ENCODE measurements at places on chromosomes 2 and 18.

GRCh38 chr18:37742436-37742835, 176.8 kb upstream of the CELF4 start:
- DNase-seq, result no peak

GRCh38 chr2:112095681-112096080, 40.6 kb downstream of the TMEM87B start:
- no peak for DNase-seq

GRCh38 chr2:232633413-232634205, at the start of gene EFHD1:
EFHD1 (plus strand) TSS chr2:232633604; CDS start chr2:232633705, 101 bp downstream.
- DNase-seq, result peak; percentile 61

GRCh38 chr2:241072151-241072550, 29.9 kb downstream of the MTERF4 start:
- DNase-seq, result no peak

DNA sequence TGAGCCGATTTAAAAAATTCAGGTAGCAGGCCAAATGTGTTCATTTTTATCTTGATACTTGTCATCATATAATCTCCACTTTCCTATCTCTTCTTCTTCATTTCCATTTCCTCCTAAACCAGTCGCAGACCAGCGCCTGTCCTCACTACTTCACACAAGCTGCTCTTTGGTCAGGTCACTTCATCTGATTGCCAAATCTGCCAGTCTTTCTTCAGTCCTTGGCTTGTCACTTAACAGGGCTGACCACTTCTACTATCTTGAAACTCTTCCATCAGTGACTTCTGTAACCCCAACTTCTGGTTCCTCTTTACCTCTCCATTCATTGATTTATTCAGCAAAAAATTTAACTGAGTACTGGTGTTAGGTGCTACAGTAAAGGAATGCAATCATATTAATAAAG, 18.0 kb upstream of the SPRED2 start:
- no peak for DNase-seq

DNA sequence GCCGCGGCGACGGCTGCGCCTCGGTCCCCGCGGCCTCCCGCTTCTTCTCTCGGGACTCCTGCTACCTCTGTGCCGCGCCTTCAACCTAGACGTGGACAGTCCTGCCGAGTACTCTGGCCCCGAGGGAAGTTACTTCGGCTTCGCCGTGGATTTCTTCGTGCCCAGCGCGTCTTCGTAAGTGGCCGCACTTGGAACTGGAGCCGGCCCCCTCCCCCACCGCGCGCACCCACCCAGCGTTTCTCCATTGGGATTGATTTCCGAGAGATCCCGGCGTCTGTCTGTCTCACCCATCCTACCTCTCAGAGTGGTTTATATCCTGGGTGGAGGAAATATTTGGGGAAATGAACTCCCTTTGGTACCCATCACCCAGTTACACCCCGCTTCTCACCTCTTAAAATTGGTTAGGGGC, 498 bp downstream of the ITGAV start:
- DNase-seq, result peak; percentile 48

DNA sequence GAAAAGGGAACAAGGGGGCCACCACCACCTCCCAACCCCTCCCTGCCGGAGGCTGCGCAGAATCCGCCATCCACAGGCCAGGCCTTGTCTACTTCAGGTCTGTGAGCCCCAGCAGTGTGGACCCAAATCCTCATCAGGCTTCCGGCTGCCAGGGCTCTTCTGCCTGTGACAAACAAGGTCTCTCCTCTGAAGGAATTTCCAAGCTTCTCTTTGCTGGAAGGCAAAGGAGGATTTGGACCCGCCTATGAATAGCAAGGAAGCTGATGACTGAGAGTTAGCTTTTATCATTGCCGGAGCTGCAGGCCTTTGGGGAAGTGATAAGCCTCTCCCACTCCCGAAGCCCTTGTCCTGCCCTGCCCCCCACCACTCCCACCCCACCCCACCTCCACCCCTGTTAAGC, 93.7 kb upstream of the SH3BP4 start:
- no peak for DNase-seq

DNA sequence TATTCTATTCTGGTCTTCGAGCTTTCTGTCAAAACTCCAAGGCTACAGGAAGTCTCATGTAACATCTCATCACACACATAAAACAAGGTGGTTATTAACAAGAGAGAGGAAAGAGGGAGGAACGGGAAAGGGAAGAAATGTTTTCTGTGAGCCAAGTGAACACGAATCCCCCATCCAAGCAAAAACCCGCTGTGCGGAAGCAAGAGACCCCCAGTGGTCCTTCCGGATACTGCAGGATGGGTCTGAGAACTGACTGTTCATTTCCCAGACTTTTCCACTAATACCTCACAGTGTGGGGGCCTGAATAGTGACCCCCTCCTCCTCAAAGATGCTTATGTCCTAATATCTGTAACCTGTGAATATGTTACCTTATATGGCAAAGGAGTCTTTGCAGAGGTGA, 19.0 kb upstream of the DIPK1C start:
- DNase-seq, result peak; percentile 45

GRCh38 chr2:189880832-189881492, 96.7 kb downstream of the PMS1 start:
- no peak for DNase-seq

- DNase-seq, result peak; percentile 81
These were observed 63.0 kb upstream of the MSH2 start for GRCh38 chr2:47339745-47340541.

GRCh38 chr2:3628241-3628679, 29.7 kb upstream of the ALLC start:
- no peak for DNase-seq

DNA sequence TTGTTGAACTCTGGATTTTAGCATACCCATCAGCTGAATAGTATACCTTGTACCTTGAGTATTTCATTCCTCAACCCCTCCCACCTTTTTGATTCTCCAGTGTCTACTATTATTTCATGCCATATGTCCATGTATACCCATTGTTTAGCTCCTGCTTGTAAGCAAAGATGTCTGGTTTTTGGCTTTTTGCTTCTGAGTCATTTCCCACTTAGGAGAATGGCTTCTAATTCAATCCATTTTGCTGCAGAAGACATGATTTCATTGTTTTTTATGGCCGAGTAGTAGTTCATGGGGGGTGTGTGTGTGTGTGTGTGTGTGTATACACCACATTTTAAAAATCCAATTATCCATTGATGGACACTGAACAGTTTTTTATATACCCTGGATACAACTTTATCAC, 24.3 kb upstream of the MOCOS start:
- DNase-seq, result peak; percentile 12

DNA sequence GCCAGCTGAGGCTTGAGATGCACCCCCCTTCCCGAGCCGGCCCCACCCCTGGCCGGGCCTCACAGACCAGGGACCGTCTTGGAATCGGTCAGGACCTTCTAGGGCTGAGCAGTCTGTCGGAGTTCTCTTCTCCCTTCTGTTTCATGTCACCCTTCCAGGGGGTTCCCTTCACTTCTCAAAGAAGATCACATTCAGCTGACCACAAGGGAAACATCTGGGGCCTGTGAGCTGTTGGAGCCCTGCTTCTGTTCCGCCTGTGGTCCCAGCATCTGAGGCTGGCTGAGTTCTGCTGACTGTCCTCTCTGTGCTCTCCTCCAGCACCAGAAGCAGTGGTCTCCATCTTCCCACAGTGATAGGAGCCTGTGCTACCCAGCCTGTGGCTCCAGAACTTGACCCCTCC, 106.5 kb downstream of the SEPTIN10 start:
- no peak for DNase-seq

DNA sequence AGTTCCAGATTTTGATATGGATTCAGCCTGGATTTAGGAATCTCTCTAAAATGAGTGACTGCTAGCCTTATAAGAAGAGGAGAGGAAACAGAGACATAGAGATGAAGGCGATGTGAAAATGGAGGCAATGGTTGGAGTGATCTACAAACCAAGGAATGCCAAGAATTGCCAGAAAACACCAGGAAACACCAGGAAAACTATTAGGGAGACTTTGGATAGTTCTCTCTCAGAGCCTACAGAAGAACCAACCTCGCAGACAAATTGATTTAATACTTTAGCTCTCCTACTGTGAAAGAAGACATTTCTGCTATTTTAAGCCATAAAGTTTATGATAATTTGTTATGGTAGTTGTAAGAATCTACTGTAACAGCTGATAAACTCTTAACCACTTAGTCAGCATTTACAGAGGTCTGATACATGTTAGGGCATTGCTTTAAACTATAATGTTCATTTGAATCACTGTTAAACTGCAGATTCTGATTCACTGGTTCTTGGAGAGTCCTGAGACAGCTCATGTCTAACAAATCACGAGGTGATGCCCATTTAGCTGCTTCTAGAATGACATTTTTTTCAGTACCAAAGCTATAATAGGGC, 1702.6 kb upstream of the LRRTM1 start:
- no peak for DNase-seq

- no peak for DNase-seq
These were observed 5.9 kb downstream of the SCYGR3 start for GRCh38 chr2:227608561-227609338.

GRCh38 chr18:55433648-55434047, 154.3 kb downstream of the TCF4 start:
- DNase-seq, result no peak

DNA sequence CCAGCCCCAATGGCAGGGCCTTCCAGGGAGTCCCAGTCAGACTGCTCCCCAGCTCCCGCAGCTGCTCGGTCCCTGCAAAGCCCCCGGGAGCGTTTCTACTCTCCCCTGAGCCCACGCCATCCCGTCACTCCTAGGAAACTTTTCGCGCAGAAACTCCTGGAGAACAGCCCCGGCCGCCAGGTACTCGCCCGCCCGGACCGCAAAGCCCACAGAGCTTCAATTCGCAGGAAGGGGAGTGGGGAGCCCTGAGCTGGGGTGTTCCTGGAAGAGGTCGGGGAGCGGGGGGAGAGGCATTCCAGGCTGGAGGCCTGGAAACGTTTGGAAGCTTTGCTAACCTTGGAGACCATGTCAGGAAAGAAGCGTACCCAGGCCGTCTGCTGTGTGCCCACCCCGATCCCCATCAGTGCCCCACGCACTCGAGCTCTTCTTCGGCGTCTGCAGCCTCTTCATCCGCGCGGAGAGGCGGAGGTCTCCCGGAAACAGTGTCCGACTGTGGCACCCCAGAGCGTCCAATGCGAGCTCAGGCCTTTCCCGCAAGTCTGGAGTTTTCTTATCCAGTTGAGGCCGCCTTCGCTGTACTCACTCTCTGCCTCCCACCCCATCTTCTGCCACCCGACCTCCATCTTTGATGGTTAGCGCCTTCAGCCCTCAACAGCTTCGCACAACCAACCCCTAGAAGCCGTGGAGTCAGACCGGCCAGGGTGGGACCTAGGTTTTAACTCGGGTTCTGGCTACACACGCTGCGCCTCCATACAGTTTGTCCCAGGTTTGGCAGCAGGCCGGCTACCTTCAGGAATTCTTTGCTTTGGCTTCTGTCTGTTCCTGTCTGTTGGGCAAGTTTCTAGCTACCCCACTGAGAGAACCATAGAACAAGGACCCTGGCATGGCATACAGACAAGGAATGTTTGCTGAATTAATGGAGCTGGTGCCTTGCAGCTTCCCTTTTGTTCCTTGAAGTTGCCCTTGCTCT, 3.7 kb downstream of the PCGF1 start:
- DNase-seq, result peak; percentile 38

- DNase-seq, result no peak
These were observed 229.7 kb upstream of the AGAP1 start for GRCh38 chr2:235264121-235264493.

DNA sequence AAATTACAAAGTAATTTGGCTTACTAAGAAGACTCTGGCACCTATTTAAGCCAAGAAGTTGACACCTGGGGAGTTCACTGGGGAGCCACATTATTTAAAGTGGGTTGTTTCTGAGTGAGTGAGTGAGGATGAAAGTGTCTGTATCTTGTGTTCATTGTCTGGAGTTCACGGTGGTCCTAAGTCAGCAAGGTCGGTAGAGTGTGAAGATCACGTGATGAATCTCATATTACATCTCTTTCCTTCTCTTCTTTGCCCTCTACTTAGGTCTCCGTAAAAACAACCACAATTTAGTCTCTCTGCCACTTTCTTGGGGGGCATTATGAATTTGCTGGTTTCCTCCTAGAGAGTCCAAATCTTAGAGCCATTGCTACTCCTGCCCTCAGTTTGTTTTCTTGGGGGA, 67.8 kb downstream of the DIS3L2 start:
- DNase-seq, result no peak

DNA sequence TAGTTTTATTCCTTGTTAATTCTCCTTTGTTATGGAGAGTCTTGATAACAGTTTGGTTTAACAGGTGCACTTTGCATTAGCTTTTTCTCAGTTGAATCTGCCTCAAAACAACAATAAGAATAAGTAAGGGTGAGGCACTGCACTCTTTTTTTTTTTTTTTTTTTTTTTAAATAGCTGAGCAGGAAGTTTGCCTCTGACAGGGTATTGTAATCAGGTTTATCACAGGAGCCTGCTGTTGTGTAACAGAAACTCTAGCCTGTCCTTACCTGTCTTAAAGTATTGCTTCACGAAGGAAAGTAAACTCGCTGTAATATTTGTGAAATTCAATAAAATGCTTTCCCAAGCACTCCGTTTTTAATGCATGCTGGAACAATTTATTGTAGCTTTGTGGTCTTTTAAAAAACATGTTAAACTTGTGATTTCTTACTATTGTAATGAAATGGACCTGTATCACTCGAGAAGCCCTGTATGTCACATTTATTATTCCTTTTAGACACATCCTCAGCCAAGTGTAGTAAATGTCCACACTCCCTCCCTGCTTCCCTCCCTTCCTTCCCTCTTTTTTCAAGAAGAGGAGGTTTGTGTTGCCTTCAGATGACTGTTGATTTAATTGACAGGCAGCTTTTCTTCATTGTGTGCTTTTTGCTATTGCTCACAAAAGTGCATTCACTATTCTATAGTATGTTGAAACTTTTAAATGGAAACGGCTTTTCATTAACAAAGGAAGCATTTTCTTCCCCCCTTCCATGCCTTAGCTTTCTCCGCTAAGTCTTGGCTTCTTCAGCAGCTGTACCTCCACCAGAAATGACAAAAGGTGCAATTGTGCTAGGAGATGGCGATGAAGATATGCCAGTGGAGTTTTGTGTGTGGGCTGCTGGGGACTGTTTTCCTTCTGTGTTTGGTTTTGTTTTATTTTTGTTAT, 52.7 kb downstream of the TAF1B start:
- DNase-seq, result no peak

- DNase-seq, result no peak
These were observed 13.0 kb downstream of the MTERF4 start for GRCh38 chr2:241088791-241089732.

- peak; percentile 20 for DNase-seq
These were observed 642 bp upstream of the KCNK3 start for GRCh38 chr2:26691881-26692278.

DNA sequence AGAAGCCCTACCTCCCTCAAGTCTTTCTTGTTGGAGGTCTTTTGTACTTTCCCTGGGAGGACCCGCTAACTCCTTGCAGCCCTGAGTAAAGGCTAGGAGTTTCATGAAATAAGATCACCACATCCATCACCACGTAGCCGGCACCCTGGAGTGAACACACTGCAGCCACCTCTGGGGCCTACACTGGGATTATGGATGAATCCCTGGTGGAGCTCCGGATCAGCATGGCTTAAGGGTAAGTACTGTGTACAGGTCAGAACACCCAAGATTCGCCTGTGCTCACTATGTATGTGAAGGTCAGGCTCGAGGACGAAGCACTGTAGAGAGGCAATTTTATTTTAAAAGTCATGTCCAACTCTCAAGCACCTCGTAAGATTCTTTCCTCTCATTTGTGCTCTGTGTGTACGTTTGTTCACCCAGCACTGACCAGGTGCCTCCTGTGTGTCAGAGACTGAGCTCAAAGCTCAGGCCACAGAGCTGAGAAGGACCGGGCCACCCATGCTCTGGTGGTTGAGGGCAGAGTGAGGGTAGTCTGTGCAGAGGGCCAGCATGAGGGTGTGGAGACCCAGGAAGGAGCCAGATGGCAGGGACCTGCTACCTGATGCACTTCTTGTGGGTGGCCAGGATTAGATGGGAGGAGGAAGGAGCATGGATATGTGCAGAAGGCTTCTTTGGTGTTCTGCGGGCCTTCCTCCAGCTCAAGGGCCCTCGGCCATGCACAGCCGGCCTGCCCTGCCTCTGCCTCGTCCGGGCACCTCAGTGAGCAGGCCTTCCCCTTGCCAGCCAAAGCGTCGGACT, 66.7 kb upstream of the TFCP2L1 start:
- DNase-seq, result no peak
